Fibroblast of upper back skin (primary cell): ENCODE measurements at places on chromosomes 1 and 21.

GRCh38 chr1:67463298-67463955 is 33.2 kb upstream of the SERBP1 start:
- peak; percentile 59 for DNase-seq

- DNase-seq, result peak; percentile 99
Measured at GRCh38 chr21:38244885-38245869, 11.6 kb upstream of the KCNJ15 start.

- no peak for DNase-seq
Measured at GRCh38 chr1:67869233-67869632, 36.0 kb upstream of the GNG12 start.

DNA sequence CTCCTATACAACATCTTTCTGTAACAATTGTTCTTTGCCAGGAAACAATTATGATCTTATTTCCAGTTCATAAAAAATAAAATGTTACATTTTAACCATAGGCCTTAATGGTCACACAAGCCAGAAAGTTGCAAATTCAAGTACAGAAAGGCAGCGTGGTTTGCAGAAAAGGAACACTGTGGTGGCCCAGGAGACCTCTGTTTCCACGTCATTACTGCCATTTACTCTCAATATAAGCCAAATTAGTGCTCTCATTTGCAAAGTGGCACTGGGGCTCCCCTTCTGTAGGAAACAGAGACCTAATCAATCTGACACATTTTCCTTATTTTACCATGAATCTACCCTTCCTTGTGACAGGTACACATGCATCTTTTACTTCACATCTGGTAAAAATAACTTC is 79.3 kb upstream of the TLR5 start:
- no peak for DNase-seq

GRCh38 chr21:45988366-45989347 is 7.1 kb downstream of the COL6A1 start:
- no peak for DNase-seq

GRCh38 chr1:192595299-192595698 is 19.7 kb downstream of the RGS1 start:
- no peak for DNase-seq

- DNase-seq, result peak; percentile 68
Measured at GRCh38 chr1:205319081-205320018, 2.2 kb downstream of the NUAK2 start.

GRCh38 chr1:27152829-27153548 is 1.9 kb downstream of the SLC9A1 start:
- no peak for DNase-seq

GRCh38 chr1:51532853-51533252 is 13.8 kb upstream of the EPS15 start:
- no peak for DNase-seq

- DNase-seq, result no peak
Measured at GRCh38 chr1:112060261-112060660, 70.8 kb upstream of the KCND3 start.

DNA sequence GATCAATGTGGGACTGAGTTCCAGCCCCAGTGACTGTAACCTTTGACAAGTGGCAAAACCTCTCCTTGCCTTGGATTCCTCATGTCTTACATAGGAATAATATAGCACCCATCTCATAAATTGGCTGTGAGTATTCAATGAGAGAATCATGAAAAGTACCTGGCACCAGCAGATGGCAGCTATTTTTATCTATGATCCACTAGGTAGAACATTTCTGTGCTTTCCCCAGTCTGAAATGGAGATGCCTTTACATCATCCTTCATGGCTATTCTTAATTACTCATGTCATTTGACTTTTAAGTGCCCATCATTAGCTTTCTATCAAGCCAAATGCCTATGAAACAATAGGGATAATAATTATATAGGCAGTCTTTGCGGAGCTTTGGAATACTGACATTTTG is 130.1 kb downstream of the TGFB2 start:
- DNase-seq, result peak; percentile 32

GRCh38 chr1:109255097-109255651 is 5.8 kb downstream of the CELSR2 start:
- DNase-seq, result no peak

DNA sequence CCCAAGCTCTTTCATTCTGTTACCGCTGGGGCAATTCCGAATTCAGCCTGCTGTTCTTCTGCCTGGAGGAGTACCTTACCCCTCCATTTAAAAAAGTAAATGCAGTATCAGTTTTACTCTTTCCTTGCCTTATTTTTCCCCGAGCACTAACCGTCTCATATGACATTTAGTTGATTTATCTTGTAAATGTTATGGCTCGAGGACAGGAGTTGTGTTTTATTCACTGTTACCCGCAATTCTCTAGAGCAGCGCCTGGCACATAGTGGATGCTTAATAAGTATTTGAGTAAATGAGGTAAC is 425 bp upstream of the TADA1 start:
- no peak for DNase-seq

DNA sequence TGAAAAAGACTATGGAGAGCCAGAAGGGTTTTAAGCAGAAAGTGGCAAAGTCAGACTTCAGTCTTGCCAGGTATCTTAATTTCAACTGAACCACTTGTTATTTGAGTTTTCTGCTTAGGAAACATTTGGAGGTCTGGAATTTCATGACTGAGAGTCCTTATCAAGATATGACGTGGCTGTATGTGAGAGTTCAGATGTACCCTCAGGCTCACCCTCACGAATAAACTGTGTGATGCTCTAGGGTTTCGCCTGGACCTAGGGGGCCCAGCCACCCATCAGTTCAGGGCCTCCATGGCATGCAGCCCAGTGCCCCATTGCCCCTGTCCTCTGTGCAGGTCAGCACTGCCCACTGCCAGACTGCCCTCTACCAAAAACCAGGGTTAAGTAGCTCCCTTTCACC is 30.6 kb upstream of the TADA1 start:
- no peak for DNase-seq
